ENCODE measurements at places on chromosomes 5 and 9.

GRCh38 chr9:126501383-126502331 lies 112.1 kb upstream of the LMX1B start:
- DNase-seq, result no peak

GRCh38 chr5:143402553-143403333 lies 743 bp downstream of the NR3C1 start:
- DNase-seq, result peak; percentile 62

DNA sequence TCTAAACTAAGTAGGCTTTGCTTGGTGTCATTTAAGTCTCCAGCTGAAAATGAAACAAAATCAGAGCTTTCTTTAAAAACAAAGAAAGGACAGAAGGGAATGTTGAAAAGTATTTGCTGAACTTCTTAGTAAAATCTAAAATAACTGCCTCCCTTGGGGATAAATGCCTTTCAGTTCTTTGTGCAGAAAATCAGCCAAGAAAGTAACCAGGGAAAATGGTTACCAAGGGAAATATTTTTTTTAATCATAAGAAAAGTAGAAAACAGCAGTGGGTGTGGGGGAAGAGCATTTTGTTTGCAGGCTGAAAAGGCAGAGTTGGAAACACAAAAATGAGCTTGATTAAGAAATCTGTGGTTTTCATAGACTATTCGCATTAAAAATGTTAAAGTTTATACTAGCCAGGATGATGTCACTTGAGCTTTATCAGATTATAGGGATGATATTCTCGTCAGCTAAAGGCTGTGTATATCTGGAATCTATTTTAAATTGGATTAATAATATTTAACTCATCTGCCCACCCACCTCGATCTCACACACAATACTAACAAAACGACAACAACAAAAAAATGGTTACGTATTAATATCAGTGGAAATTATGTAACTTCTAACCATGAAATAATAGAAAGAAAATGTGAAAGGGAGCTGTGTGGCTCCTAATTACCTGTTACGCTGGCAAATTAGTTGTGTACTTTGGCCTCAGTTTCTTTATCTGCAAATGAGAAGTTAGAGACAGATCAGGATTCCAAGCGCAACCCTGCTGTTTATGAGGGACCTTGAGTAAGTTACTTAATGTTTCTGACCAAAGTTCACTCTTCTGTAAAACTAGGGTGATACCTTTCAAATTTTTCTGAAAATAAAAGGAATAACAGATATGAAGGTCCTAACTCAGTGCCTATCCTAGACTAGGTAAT lies at the start of gene ECM2:
Gene ECM2, minus strand, starts transcription at position 51 of the 911 bp plus-strand sequence. CDS start 13,124 bp downstream, outside the sequence.
- no peak for DNase-seq

DNA sequence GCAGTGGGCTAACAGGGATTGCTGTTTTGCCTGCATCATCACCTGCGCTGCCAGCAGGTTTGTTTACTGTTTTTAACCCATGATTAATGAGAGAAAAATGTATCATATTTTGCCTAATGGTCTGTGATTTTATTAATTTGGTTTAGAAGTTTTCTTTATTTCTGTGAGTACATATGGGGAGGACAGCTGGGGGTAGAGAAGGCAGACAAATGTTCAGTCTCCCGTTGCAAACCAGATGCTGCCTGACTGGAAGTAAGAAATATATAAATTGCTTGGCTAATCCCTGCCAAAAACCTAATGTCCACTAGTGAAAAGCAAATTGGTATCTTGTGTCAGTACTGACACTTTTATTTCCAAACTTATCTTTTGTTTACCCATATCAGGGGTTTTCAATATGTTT lies 1766.1 kb upstream of the C9orf72 start:
- no peak for DNase-seq
